ENCODE measurements at places on chromosomes 3 and 15.

DNA sequence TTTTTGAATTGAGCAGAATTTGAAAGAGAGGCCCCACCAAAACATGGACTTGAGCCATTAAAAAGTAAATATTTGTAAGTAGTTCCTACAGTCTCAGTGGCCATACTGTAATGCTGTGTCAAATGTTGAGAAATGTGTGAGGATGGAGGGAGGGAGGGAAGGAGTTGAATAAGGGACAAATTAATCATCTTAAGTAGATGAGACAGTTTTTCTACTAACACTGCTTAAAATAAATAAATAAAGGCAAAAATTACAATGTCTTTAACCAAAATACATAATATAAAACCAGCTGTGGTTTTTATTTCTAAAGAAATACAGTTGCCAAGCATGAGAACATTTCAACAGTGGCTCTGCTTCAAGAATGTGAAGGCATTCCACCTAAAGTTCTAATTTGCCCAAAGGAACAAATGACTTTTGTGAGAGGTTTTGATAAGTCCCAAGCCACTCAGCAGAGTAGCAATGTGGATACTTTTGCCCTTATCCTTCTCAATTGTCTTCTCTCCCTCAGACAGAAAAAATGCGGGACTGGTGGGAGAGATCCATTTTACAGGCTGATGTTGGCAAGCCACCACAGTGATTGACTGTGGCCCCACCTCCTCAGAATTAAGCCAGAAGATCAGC is 427.0 kb upstream of the RARB start:
- no peak for DNase-seq

DNA sequence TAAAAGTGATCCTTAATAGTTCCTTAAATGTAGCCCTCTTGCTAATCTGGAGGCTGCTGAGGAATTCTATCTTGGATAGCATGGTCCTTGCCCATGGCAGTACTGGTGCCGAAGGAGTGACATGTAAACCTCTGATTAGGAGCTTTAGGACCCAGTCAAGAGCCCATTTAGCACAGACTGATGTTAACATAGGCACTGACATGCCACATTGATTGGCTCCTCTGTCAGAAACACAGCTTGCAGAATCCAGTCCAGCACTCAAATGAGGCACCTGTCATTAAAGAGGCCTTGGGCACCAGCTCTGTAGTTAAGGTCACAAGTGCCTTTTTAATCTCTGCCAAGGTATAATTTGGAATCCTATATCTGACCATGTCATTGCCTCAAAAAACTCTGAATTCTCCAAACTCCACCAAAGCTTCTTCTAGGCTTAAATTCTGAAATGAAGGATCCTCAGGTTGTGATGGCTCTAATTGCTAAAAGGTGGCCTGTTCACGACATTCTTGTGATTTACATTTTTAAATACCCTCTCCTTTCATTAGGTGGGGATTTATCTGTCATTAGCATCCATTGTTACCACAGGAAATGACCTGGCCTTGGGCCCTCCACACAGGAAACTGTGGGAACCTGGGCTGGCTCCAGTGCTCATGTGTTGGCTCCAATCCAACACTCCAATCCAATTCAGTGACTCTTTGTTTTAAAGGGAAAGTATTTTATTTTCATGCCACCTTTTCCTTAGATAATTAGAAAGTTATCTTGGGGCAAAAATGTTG is 57.3 kb upstream of the RNF7 start:
- no peak for DNase-seq

- DNase-seq: no peak
These were observed 7.8 kb downstream of the ZIC1 start for GRCh38 chr3:147416931-147417330.

- DNase-seq: no peak
These were observed 1602.1 kb downstream of the SI start for GRCh38 chr3:163476179-163476578.

GRCh38 chr15:41756198-41756597 is 18.1 kb upstream of the MAPKBP1 start:
- no peak for DNase-seq

Data from HL-60 (cell line).